ENCODE measurements at places on chromosomes 11 and 22.

DNA sequence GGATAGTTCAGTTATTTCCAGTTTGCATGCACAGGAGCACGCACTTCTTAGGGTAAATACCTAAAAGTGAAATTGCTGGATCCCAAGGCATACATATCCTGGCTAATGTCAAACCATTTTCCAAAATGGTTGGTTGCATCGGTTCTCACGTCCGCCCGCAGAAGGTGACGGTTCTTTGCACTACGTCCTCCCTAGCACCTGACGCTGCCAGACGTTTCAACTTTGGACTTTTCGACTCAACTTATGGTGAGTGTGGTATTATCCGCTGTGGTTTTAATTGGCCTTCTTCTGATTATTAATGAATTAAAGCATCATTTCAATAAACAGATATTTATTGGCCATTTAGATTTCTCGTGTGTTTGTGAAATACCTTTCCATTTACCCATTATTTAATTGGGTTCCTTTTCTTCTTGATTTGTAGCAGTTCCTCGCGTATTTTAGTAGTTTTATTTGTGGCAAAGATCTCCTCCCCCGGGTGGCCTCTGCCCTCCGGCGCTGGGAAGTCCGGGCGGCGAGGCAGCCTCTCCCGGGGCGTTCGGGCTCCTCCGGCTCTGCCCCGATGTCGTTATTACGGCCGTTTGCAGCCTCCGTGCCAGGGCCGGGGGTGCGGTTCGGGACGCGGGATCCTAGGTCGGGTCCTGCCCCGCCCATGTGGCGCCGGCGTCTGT lies at the start of gene JHY:
Gene JHY, plus strand, starts transcription at position 571 of the 668 bp plus-strand sequence. CDS start 3,091 bp downstream, outside the sequence.
- DNase-seq = no peak

DNA sequence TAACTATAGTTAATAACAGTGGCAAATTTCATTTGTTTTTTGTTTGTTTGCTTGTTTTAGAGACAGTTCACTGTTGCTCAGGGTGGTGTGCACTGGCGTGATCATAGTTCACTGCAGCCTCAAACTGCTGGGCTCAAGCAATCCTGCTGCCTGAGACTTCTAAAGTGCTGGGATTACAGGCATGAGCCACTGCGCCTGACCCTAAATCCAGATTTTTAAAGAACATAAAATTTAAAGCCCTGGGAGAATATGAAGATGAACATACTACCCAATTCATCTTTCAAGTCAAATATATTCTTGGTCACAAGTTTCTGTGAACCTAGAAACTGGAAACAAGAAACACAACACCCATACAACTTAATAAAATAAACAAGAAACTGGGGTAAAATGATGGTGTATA lies 28.1 kb downstream of the RRAS2 start:
- DNase-seq = no peak

GRCh38 chr11:95565724-95566141 lies 223.8 kb downstream of the FAM76B start:
- no peak for DNase-seq

DNA sequence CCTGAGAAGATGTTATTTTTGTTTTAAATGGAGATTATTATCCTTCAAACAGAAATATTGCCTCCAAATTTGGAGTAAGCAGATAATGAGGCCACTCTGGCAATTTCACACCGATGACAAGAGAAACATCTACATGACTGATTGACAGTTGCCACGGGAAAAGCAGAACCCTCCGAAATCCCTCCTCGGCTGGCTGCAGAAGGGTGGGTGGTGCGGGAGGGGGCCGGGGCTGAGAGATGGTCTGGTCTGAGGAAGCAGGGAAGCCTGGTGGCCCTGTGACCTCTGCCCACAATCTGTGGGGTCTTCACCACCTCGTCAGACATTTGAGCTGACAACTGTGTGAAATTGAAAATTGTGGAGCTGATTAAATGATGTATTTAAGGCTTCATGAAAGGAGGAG lies 503.2 kb downstream of the MN1 start:
- DNase-seq = no peak

DNA sequence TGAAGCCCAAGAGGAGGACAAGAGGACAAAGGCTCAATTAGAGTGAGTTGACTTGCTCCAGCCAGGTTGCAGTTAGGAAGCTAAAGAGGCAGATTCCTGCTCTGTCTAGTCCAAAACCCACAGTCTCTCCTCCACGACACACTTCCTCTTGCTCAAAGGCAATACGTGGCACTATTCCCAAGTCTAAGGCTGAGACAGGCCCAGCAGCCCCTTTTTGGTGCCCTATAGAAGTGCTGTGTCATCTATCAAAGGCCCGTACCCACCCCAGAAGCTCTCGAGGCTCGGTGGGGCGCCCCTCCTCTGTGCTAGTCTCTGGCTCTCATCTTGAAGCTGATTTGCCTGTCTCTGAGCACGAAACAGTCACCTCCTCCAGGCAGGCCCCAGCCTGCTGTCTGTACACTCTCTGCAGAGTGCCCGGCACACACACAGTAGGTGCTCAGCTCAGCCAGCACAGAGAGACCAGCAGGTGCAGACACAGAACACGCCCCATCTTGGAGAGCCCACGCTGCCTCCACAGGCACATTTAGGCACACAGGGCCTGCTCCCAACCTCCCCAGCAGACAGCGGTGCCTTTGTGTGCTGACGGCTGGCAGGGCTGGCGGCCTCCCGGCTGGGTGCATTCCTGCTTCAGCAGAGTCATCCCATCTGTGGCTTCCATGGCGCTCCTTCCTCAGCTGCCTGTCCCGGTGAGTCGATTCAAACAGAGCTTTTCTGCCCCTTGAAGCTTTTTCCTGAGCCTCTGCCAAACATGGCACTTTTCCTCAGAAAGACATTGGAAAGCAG lies 52.8 kb downstream of the MYH9 start:
- peak; percentile 50 for DNase-seq

Data from effector memory CD4-positive, alpha-beta T cell (primary cell).